ENCODE measurements at places on chromosomes 12 and 14.

DNA sequence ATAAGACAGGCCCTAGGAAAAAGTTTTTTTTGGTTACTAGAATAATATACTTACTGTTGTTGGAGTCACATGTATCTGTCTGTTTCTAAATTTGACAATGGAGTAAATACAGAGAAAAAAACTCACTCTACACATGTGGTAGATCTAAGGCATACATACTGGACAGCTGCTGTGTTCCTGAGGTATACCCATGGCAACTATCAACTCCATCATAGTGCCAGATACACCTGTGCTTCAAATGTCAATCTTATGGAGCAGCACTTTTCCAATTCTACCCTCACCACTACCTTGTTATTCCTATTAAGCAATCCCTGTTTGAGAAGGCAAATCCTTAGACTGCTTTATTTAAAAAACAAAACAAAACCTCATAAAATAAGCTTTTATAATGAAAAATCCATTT is 3.3 kb downstream of the ZCRB1 start:
- no peak for DNase-seq

- no peak for DNase-seq
Measured at GRCh38 chr12:16037533-16037932, 126.4 kb downstream of the DERA start.

DNA sequence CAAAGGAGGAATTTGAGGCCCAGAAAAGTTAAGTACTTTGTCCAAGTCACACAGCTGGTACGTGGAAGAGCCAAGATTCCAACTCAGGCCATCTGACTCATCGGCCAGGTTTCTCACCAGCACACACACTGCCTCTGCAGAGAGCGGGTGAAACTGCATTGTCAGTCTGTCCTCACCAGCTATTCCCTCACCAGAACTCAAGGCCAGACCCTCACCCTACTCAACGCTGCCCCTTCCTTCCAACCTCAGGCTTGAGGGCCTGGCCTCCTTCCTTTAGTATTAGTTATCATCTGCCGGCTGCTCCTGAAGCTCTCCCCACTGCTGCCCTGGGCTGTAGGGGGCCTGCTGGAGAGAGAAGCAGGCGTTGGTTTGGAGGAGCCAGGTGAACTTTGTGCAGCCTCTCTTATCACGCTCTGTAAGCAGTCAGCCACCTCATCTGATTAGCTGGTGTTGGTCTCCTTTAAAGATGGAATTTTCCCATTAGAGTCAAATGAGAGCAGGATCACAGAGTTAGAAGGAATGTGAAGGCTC is 16.6 kb upstream of the PLEK2 start:
- DNase-seq = no peak

DNA sequence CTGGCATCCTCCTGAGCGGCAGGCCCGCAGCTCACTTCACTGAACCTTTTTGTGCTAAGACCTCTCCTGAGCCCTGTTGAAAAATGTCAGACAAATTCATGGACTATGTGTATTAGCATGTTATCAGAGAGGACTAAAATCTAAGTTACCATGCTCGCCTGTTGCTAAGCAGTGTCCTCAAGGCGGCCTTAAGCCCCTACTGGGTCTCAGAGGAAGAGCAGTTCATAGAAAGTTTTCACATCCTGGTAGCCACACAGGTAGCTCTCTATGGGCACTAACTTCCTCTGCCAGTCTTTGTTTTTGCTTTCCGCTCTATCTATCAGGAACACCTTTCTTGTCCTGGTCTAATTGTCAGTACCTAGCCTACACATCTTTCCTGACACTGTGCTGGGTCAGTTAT is 306.6 kb upstream of the MIS18BP1 start:
- DNase-seq = no peak

- DNase-seq = no peak
Measured at GRCh38 chr12:51005671-51006070, 20.5 kb downstream of the SLC11A2 start.
